BJ (cell line): ENCODE measurements at places on chromosomes 11 and 22. TPM values are rescaled to one million over a fixed set of nuclear protein-coding genes. Genes with fewer than 3 reads are reported as not detected.

The KRTAP5-8 gene
- polyA plus RNA-seq = not detected in 2 replicates

The TMEM151A gene
- polyA plus RNA-seq = 0.15 TPM in 1 of 2 replicates, not detected in the other

The IL17RA gene
- polyA plus RNA-seq = 20.7 and 27.0 TPM in 2 replicates

DNA sequence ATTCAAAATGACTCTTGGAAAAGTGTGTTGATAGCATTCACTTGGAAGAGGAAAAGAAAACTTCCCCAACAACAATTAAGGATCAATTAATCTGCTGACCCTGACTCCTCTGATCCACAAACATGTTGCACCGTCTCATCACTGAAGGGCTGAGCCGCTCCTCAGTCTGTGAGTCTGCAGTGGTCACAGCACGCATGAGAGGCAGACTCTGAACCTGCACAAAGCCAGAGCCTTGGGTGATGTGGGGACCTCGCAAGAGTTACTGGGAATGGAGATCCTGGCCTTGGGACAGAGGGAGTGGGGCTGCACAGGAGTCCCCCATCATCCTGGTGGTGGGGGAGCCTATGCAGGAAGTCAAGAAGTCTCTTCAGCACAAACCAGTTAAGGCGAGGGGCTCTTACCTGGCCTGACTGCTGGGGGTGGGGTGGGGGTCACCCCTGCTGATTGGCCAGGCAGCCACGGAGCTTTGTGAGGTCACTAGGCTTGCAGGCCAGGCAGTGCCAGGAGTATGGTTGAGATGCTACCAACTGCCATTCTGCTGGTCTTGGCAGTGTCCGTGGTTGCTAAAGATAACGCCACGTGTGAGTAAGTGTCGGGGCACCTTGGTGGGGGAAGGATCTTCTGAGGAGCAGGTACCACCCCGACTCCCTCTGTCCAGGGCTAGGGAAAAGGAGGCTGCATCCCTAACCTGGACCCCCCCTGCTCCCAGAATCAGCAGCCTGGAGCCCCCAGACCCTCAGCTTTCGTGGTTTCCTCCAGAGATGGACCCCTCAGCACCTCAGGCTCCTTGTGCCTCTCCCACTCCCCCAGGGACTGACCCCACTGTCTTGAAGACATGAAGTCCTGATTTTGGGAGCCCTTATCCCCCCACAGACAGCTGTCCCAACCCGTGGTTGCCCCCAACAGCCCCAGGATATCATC lies at the start of gene ACR:
Gene ACR (plus strand): TSS at position 477 of the 921 bp plus-strand sequence. CDS start 32 bp downstream, at position 509.
- no peak for DNase-seq

DNA sequence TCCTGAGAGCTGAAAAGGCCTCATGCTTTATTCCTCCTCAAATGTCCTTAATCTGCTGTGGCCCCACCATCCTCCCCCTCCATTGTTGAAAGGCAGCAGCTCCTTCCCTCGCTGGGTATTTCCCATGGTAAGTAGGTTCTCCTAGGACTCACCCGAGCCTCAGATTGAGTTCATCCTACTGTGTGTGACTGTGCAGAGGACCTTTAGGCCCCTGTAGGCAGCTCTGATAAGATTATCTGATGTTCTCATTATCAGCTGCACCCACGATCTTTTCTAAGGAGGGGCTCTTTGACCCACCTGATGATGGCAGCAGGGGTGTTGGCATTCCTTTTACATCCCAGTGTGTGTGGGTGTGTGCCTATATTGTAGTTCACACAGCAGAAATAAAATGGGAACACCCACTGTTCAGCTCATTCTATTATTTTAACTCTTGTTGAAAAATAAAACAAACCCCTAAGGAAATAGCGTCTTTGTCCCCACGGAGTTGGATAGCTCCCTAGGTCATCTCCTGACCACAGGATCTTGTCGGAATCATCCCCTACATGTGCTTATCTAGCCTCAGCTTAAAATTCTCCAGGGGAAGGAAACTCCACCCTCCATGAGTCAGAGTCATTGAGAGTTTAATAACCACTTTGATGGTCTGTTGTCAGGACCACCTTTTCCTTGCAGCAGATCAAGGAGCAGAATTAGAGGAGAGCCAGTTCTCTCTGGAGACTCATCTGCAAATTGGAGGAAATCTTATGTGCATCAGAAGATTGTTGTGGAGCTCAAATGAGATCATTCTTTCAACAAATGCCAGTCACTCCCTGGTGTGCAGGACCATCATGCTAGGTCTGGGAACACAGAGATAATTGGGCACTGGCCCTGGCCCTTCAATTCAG lies 19.3 kb downstream of the ENDOD1 start:
- DNase-seq = no peak

DNA sequence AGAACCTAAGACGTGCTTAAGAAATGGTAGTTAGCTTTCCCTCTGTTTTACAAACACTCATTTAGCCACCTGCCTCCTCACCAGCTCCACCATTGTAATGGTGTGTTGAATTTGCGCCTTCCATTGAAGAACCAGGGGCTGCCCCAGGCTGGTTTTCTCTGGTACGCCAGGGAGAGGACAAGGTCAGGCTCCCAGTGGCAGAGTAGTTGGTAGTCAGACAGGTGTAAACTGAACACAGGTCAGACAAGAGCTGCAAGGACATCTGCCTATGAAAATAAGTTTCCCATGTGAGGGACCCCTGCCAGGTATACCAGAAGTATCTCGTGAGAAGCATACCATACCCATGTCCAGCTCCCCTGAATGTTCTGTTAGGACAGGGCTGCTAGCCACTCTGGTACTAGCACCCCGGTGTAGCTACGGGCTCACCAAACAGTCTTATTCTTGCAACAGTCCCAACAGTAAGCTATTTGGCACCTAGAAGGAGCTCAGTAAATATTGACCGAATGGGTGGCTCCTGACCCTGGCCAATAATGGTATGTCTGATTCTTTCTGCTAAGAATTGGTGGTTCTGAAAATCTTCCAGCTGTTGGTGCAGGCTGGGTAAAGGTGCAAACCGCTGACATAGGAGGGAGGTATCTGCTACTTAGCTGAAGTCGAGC lies 359.0 kb downstream of the LARGE1 start:
- no peak for DNase-seq

DNA sequence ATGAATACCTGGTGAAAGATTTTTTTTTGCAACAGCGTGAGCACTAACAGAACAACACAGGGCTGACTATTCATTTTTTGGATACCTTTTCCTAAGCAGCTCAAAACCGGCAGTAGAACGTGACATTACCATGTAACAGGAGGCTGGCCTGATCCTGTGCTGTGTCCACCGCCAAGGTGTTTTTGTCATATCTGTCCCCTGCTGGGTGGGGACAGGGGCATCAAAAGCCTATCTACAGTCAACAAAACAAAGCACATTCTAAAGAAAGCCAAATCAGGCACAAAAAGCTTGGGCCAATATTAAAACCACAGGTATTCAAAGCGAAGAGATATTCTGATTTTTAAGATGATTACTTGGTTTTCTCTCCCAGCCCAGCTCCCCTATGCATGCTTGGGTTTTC lies 151.2 kb downstream of the LRRC4C start:
- no peak for DNase-seq

GRCh38 chr11:96254087-96254486 lies 88.9 kb downstream of the MAML2 start:
- no peak for DNase-seq

DNA sequence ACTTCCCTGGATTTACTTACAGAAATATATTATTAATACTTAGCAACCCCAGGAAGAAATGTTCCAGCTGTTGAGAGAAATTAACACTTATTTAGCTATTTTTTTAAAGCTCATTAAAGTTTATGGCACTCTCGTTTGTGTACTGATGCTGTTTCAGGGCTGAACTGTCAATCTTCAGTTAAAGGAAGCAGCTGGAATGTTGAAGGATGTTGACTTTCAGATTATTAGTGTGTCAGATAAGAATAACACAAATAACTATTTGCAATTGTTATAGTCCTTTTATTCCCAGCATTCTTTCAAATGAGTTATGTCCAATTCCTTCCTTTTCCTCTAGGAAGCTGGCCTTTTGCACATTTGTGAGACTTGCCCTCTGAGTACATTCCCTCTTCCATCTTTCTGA lies 278.2 kb upstream of the RAG2 start:
- no peak for DNase-seq

- DNase-seq = no peak
These were observed 613.3 kb downstream of the TBC1D22A start for GRCh38 chr22:47375621-47376321.

DNA sequence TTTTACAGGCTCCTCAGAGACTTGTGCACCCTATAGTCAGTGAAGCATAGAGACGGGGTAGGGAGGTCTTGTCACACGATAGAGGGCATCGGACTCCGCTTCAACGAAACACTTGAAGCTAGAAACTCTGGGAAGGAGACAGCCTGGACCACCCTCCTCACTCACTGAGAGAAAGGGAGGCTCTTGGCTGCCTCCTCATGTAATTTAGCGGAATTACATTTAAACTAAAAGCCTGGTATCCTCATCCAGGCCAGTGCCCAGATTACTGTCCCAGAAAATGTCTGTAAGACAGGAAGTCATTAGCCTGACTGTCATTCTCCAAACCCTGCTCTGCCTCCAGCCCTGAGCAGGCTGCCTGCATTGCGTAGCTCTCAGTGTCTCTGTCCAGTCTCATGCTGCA lies 36.0 kb downstream of the TTLL1 start:
- no peak for DNase-seq
